ENCODE measurements at places on chromosomes 11 and 22.

DNA sequence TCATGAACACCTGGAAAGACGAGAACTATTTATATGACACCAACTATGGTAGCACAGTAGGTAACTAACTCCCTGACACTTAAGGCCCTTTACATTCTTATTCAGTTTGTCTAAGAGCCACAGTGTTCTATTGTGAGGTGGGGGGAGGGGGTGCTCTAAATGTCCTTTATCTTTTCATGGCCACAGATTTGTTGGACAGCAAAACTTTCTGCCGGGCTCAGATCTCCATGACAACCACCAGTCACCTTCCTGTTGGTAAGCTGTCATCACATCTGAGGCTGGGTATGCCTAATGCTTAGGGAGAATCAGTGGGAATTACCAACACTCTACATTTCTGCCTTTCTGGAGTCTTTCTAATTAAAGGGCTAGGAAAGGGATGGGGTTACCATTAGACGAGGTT is 30.7 kb downstream of the EHF start:
- DNase-seq = no peak

- no peak for DNase-seq
These were observed 13.7 kb upstream of the VPS37C start for GRCh38 chr11:61174949-61175348.

DNA sequence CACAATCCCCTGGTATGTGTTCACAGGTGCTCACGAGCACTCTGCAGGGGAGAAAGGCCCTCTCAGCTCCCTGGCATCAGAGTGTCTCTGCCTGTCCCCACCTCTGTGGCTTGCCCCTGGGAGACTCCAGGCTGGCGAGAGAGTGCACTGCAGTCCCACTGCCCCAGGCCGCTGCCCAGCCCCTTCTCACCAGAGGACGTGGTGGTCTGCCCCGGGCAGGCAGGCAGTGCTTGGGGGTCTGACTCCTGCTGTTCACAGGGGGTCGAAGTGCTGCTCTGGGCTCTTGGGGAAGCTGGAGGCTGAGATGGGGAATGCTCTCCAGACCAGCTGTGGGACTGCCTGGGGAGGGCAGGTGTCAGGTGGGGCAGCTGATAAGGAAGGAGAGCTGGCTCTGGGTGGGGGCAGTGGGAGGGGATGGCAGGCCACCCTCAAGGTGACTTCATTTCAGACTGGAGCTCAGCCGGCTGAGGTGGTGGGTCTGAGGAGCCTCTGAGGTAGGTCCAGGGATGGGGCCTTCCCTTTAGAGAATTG is 151.0 kb upstream of the B3GAT1 start:
- DNase-seq = no peak

- no peak for DNase-seq
These were observed 602 bp downstream of the EWSR1 start for GRCh38 chr22:29268511-29269229.

DNA sequence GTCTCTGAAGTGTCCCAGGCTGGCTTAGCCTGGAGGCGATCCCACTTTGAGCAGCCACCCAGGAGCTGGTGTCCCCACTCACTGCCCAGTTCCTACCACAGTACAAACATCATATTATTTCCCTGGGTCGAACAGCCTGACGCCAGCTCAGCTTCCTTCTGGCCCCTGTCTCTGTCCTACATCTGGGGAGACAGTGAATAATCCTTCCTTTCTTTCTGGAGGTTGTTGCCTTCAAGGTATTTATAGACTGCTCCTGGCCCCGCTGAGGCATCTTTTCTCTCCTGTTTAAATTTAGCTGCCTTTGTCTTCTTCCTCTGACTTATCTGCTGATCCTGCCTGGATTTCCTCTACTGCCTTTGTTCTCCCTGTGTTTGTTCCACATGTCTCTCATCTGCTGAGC is 56.8 kb upstream of the LRRC55 start:
- no peak for DNase-seq

- DNase-seq = no peak
These were observed 2.7 kb upstream of the RGL4 start for GRCh38 chr22:23688121-23688520.
